Spinal cord (tissue), 10 donors: ENCODE measurements at places on chromosomes 5 and 9.
A peak's percentile ranks its signal among the peaks of the same experiment; 100 is the strongest.

- no peak for DNase-seq
These were observed 176.9 kb downstream of the RAB3C start for GRCh38 chr5:58759745-58760144.

DNA sequence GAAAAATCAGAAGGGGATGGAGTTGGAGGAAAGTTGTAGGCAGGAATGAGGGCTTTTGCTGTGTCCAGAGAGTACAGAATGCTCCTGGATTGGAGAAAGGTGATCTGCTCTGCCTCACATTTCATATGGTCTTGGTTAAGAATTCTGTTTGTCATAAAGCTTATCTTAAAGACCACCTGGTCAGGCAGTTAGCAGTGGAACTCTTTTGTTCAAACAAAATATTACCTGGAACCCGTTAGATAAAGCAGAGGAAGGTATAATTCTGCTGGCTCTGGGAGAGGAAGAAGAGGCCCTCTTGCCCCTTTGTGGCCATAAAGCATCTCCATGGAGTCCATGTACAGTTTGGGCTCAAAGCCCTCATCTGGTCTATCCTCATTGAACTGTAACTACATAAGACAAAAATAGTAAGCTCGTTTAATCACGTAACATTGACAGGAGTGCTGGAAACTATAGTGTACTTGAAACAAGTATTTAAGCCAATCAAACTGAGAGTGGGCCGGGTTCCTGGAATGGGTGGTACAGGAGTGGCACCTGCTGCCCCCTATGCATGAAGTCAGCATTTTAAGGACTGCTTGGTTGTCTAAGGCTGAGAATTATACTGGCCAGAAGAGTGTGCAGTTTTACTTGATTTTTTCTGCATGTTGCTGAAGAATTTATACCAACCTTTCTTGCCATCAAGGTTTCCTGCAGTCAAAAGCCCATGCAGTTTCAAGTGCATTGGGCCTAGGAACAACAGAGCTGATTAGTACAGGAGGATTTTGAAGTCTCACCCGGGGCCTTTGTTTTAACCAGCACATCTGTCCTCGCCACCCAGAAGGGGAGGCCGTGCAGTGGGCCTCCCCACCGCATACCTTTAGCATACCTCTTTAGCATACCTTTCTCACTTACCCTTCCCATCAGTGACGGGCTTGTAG lies 39.9 kb downstream of the STXBP1 start:
- no peak for DNase-seq

DNA sequence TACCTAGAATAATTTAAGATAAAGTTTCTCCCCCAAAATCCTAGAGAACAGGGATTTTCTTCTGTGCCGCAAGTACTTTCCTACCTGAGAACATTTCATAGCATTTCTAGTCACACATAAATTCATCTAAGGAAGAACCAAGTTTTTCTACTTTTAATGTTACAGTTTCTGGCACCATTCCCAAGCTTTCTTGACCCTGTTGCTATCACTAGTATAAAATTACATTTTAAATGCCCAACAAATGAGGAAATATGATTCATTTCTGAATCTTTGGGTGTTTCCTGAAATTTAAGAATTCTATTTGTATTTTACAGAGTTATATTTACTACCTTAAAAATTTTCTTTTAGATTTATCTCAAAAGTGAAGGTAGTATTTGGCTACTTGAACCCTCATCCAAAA lies 137.8 kb downstream of the LPAR1 start:
- DNase-seq: no peak

GRCh38 chr5:102453716-102454115 lies 45.1 kb downstream of the SLCO6A1 start:
- DNase-seq: no peak

- DNase-seq: no peak
These were observed 7.0 kb downstream of the XRCC4 start for GRCh38 chr5:83084336-83084735.

DNA sequence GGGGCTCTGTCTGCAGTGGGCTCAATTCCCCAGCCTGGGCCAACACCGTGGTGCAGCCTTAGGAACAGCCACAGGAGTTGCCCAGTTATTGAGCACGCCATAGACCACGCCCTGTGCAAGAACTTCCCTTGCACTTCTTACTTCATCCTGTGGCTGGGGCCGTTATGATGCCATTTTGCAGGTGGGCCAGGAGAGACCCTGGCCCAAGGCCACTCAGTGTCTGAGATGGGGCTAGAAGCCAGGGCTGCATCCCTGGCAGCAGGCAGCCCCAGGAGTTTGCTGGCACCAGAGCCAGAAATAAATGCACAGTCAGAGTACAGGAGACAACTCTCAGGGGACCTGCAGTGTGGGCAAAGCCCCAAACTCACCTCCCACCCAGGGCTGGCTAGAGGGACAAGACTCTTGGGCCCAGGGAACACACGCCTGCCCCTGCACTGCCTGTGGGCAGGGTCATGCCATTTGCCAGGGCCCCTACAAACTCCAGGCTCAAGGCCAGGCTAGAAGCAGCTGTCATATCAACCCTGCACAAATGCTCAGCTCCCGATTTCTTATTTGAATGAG lies 6.7 kb downstream of the CORO2A start:
- DNase-seq: no peak

GRCh38 chr5:32536246-32536645 lies 49.1 kb upstream of the SUB1 start:
- no peak for DNase-seq

DNA sequence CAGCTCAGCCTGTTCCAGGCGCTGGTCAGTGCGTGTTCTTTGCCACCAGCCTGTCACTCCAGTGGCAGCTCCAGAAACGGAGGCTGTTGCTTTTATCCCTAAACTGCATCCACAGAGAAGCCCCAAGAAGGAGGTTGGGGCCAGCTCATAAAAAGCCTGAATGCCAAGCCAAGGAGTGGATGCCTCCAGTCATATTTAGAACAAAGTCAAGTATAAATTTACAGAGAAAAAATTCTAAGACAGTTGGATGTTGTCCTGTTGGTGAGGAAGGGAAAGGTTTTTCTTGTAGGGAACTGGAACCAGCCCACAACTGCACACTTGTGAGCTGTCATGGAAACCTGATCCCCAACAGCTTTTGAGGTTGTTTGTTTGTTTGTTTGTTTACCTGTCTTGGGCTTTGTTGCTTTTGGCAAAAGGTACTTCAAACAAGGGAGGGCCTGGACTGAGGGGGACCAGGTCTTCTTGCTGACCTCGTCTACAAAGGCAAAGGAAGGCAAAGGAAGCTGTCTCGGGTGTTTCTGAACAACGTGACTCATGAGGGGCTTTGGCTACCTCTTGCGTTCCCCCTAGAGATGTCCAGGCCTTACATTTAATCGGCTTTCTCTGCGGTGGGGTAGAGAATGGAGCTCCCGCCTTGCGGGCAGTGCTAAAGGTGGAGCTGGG lies 36.7 kb downstream of the OLFML2A start:
- DNase-seq: no peak

DNA sequence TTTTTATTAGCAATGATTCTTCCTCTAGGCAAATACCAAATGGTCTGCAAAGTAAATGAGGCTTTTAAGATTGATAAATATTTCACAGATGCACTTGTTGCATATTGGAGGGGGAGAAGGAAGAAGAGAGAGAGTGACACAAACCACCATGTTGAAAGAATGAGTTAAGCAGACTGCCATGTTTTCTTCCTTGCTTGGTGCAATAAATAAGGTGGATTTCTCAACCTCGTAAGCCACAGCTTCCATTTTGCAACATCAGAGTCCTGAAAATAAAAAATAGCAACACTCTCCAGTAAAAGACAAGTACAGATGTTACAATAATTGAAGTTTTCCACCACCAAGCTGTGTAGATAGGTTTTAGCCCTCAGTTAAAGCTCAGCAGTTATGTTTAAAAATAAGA lies 202.9 kb downstream of the SGCD start:
- no peak for DNase-seq

GRCh38 chr9:123318961-123319421 lies 37.0 kb upstream of the CRB2 start:
- peak; percentile 67 for DNase-seq

GRCh38 chr9:135877791-135878527 lies 29.4 kb downstream of the CAMSAP1 start:
- DNase-seq: no peak

- peak; percentile 92 for DNase-seq
These were observed 688.0 kb upstream of the SEMA6A start for GRCh38 chr5:117262572-117263131.

DNA sequence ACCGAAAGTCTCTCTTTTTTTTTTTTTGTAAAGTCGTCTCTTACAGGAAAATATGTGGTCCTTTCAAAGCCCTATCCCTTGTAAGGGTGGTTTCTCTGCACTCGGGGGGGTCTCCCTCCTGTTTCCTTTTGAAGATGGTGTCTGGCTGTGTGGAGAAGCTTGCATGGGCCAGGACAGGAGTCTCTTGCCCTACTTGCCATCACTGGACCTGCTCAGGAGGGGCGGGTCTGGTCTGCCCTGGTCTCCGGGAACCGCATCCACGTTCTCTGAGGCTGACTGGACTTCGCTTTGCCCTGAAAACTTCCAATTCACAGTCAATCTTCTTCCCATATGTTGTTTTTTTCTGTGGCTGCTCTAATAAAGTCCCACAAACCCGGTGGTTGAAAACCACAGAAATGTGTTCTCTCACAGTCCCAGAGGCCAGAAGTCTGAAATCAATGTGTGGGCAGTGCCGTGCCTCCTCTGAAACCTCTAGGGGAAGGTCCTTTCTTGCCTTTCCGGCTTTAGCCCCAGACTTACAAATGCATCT lies 92.9 kb upstream of the IER5L start:
- DNase-seq: no peak

DNA sequence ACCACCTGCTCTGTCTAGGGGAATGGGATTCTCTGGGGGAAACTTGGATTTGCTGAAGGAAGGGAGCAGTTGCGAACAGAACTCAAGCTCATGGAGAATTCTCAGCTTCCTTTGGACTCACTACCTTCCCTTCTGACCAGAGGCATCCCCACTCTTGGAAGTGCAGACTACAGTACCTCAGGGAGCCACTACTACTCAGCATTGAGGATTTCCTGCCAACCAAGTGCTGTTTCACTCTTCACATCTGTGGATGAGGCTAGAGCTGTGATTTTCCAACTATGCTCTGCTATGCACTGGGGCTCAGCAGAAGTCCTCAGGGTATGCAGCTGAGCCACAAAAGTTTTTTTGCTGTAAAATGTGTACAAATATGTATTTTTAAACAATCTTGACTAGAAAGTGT lies 43.9 kb downstream of the MACROH2A1 start:
- DNase-seq: no peak

DNA sequence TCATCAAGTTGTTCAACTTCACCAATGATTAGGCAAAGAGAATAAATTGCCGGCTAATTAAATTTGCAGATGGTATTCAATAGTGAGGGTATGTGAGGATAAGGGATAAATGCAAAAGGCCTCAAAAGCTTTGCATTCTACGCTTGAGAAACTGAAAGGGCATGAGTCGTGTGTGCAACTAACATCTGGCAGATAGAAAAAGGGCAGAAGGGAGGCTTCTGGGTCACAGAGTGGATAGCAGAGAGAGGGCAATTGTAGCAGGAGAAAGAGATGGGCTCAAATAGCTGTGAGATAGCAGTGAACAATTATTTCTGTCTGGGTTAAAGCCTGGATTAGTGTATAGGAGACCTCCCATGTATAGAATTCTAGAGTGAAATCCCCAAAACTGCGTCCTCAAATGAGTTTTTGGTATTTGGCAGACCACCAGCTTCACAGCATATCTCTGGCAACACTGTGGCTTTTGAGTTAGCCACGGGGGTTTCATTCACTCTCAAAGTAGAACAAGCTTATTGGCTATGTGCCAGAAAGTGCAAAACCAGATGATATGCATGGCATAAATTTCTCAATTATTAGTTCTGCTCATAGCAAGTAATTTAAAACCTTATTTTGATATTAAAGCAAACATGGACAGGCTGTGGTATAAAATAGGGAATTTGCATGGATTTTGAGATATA lies 586.3 kb downstream of the BRINP1 start:
- peak; percentile 22 for DNase-seq

DNA sequence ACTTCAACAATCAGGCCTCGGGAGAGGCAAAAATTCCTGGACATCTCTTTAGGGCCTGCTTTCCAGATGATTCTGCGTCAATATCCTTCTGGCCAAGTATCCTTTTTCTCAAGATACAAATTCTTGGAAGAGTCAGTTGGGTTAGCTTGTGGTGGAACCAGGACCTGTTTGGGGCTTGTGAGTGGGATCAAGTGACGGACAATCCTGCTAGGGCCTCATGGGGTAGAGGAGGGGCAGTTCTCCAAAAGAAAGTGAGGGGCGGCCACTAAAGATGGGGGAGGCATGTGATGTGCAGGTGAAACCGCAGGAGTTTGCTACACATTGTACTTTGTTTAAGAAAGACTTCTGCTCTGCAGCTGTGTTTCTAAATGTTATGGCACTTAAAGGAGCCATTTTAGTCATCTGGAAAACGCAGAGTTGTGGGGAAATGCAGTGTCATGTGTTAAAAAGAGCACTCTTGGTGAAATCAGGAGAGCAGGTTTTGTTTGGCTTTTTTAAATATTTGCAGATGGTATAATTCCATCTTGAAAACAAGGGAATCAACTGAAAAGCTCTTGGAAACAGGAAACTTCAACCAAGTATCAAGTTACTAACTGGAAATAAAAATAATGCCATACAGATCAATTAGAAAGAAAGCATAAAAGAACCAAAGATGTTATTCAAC lies 27.4 kb upstream of the GSN start:
- DNase-seq: no peak

GRCh38 chr9:120846251-120846889 lies 3.6 kb upstream of the PSMD5 start:
- no peak for DNase-seq

DNA sequence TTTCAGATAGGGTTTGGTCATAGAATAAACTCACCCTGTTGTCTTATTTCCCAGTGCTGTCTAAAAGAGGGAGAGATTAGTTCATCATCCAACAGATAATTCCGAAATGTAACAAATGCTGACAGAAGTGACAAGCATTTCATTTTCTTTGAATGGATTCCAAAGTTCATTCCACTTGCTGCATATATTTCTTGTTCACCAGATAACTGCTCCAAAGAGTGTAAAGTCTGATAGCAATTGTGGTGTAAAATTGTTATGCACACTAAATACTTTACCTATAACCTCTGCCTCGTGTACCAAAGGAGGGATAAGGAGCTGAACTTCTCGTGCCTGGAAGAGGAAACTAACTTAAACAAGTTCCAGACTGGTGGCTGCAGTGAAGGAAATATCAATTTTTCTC lies 290.0 kb upstream of the ADAMTSL1 start:
- DNase-seq: no peak

GRCh38 chr5:38347040-38347763 lies 88.8 kb downstream of the EGFLAM start:
- no peak for DNase-seq

DNA sequence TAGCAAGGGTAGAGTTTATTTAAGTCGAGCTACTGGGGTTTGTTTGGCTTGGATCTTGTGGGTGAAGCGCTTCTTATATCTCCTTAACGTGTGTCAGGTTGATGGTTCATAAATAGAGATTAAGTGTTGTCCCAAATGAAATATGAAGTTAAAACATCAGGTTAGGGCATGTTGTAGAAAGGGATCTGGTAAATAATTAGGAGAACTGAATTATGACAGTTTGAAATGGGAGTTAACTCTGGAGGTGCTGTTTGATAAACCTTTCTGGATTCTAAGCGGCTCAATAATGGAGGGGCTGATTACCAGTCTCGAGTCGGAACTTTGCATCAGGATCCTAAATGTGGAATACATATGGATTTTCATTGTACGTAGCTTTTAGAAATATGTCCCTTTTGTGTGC lies 717.0 kb upstream of the WWC1 start:
- no peak for DNase-seq

- no peak for DNase-seq
These were observed 62.2 kb downstream of the WNK2 start for GRCh38 chr9:93246111-93246510.

GRCh38 chr9:22216730-22217172 lies 207.6 kb upstream of the CDKN2B start:
- DNase-seq: no peak
